ENCODE measurements at places on chromosomes 16 and 17.

DNA sequence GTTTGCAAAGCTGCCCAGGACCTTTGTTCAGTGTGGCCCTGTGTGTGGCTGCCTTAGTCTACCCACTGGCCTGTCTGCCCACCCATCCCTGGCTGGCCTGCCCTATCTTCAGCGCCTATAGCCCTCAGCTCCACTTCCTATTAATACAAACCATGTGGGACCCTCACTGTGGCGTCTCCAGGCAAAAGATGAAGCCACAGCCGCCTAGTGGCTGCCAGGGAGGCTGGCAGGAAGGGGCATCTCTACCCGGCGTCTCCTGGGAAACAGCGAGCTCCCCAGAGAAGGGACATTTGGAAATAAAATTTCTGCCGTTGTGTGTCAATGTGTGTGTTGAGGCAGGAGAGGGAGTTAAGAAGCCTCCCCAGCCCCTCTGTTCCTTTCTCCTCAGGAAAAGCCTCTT, 31.5 kb downstream of the NEUROD2 start:
- DNase-seq = peak; percentile 35

DNA sequence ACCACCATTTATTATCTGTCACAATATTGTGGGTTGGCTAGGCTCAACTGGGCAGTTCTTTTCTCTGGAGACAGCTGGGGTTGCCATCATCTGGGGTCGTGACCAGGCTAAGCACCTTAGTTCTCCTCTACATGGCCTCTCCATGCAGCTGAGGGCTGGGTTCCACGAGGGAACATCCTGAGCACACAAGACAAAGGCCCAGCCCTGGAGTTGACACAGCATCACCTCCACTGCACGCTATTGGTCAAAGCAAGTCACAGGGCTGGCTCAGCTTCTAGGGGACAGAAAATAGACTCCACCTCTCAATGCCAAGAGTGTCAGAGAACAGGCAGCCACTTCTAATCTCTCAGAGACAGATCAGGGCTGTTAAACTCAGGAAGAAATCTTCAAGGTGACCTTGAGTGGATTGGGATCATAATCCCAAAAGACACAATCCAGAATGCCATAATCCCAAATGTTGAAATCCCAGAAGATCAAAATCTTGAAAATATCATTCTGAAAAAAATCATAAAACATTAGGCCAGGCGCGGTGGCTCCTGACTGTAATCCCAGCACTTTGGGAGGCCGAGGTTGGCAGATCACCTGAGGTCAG, 13.0 kb upstream of the USP10 start:
- DNase-seq = no peak

- peak; percentile 74 for DNase-seq
These were observed 10.3 kb upstream of the TVP23A start for GRCh38 chr16:10828851-10829366.

GRCh38 chr17:72967977-72968585, 124.4 kb downstream of the SLC39A11 start:
- DNase-seq = no peak

DNA sequence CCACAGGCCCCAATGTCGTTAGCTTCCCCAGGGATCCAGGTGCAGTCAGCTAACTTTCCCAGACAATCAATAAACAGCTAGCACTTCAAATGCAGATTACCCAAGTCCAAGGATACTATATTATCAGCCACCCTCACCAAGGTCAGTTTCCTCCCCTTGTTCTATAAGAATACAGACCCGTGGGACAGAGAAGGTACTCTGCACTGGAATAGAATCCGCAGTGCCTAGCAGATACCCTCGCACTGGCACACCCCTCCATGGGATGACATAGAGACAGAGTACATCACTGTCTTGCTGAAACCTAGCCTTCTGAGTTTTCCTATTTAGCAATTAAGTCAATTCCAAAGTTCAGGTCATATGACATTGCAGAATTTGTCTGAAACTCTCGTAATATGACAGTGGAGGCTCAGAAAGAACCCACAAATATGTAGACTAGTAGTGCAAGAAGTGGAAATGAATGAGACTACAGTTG, 40.0 kb upstream of the ABCA10 start:
- no peak for DNase-seq

GRCh38 chr17:10126276-10126615, 72.2 kb downstream of the GAS7 start:
- DNase-seq = no peak

DNA sequence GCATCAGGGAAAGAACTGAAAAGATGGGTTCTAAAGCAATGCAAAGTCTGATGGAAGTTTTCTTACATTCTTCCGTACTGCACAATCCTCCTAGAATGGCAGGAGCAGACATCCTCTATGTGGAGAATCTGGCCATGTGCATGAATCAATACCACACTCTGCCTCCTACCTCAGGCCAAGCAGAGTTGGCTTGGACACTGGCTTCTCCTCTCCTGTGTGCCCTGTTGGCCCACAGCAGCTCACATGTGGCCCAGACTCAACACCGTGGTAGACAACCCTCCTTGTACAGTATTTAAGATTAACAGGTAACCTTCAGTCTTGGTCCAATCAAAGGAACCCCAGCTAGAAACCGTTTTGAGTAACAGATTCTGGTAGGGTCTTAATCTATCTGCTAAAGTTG, 101.9 kb downstream of the ZFHX3 start:
- no peak for DNase-seq

- peak; percentile 40 for DNase-seq
These were observed 188.0 kb downstream of the CDH11 start for GRCh38 chr16:64933885-64934284.

- DNase-seq = no peak
These were observed 17.8 kb downstream of the RAP1GAP2 start for GRCh38 chr17:2814049-2814448.

- DNase-seq = no peak
These were observed 1.3 kb downstream of the SLC26A11 start for GRCh38 chr17:80221351-80222105.

DNA sequence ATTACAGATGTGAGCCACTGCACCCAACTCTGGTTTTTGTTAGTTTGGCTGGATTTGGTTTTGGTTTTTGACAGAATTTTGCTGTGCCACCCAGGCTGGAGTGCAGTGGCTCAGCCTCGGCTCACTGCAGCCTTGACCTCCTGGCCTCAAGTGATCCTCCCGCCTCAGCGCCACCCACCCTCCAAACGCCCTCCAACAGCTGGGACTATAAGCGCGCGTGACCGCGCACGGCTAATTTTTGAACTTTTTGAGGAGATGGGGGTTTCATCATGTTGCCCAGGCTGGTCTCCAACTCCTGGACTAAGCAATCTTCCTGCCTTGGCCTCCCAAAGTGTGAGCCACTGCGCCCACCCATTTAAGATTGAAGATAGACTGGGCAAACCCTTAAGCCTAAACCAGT, 84.4 kb upstream of the RPRML start:
- DNase-seq = no peak

- DNase-seq = no peak
These were observed 99.4 kb downstream of the CYLD start for GRCh38 chr16:50841081-50841886.

GRCh38 chr17:29177541-29177870, 2.7 kb downstream of the MYO18A start:
- DNase-seq = no peak

- no peak for DNase-seq
These were observed 31.8 kb downstream of the VAC14 start for GRCh38 chr16:70769131-70769530.

DNA sequence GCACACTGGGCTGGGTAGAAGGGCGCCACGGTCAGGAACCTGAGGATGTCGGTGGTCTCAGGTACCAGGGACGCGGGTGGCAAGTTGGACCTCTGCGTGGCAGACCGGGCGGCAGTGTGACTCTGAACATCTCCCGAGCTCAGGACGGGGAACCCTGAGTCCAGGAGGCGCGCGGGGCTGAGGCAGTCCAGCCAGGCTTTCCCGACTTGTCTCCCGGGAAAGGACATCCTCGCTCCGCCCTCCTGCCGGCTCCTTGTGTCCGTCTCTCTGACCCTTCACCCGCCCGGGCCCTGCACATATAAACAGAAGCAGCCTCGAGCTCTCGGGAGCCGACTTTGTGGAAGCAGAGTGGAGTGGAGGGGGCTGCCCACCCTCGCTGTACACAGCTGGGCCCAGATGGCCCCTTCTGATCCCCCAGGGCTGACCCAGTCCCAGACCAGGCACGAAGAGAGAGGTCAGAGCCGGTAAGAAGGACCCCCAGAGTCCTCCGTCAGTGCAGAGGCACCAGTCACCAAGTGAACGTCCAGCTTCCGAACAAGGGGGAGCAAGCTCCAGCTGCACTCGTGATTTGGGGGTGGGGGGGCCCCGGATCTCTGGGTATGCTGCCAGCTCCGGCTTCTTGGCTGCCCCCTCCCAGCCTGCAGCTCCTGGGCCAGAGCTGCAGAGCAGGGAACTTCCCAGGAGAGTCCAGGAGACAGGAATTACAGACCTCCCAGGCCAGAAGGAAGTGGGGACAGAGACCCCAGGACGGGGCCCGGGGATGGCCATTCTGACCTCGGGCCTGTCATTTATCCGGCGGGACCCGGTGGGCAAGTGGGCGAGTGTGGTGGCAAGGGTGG, 8.5 kb upstream of the P2RX1 start:
- no peak for DNase-seq

DNA sequence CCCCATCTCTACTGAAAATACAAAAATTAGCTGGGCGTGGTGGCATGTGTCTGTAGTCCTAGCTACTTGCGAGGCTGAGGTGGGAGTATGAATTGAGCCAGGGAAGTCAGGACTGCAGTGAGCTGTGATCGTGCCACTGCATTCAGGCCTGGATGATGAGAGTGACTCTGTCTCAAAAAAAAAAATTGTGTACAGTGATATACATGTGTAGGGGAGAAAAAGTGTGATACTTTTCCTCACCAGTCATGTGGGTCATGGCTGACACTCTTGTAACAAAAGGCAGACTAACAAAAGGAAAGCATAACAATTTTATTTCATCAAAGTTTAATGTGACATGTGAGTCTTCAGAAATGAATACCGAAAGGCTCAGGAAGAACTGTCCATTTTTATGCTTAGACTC, 2.0 kb upstream of the ABCC12 start:
- DNase-seq = no peak

DNA sequence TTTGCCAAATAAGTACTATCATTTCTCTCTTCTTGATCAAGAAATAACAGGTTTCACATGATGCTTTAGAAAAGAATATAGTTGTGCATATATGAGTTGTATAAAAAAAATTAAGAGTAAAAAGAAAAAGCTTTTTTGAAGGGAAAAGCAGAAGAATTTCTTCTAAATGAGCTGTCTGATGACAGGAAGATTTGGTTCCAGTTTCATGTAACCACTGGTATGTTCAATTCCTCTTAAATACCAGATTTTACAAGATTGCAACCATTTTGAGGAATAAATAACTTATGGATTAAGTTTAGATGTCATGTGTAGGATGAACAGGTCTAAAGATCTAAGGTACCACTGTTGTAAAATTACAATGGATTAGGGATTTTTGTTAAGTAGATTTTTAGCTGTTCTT, 45.0 kb downstream of the VMP1 start:
- DNase-seq = no peak

- no peak for DNase-seq
These were observed 17.3 kb upstream of the KRT24 start for GRCh38 chr17:40720899-40721298.

GRCh38 chr16:6066652-6067051, 969.1 kb upstream of the EEF2KMT start:
- DNase-seq = peak; percentile 65

DNA sequence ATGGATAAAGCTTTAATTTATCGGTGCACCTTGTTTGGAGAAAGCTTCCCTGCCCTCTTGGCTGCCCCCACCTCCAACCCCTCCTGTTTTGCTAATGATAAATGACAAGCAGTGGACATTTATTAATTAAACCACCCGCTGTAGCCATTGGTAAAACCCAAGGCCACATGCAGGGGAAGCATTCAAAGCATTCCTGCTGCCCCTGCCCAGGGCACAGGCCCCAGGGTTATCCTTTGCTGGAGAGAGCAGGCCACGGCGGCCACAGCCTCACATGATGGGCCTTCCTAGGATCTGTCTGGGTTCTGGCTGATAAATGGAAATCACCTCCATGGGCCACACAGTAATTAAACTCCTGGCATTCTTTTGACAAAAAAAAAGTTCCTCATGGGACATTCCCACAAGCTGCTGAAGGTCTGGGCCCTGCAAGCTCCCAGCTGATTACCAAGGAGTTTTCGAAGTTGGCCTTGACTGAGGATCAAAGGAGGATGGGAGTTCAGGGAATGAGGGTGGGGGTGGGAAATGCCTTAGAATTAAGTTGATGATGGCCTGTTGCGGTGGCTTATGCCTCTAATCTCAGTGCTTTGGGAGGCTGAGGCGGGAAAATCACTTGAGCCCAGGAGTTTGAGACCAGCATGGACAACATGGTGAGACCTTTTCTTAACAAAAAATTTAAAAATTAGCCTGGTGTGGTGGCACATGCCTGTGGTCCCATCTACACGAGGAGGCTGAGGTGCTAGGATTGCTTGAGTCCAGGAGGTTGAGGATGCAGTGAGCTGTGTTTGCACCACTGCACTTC, 35.5 kb downstream of the SOST start:
- DNase-seq = no peak

GRCh38 chr17:47820033-47820789, 1.4 kb downstream of the OSBPL7 start:
- DNase-seq = no peak

- DNase-seq = peak; percentile 57
These were observed 74.5 kb downstream of the ABCC6 start for GRCh38 chr16:16148755-16149154.

- DNase-seq = no peak
These were observed 15.7 kb upstream of the SLC35B1 start for GRCh38 chr17:49723423-49723822.

DNA sequence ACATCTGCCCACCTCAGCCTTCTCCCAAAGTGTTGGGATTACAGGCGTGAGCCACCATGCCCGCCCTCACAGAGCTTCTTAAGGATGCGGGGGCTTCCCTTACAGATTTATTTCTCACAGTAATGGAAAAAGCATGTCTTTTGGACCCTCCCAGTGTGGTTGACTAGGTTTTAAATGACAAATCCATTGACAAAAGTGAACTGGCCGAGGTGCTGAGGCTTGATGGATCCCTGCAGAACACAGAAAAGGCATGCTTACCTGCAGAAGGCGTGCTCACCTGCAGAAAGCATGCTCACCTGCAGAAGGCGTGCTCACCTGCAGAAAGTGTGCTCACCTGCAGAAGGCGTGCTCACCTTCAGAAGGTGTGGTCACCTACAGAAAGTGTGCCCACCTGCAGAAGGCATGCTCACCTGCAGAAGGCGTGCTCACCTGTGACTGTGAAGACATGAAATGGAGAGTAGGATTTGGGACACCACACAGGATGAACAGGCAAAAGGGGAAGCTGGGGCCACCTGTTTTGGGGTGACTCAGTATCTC, 15.1 kb upstream of the BBS2 start:
- DNase-seq = no peak

DNA sequence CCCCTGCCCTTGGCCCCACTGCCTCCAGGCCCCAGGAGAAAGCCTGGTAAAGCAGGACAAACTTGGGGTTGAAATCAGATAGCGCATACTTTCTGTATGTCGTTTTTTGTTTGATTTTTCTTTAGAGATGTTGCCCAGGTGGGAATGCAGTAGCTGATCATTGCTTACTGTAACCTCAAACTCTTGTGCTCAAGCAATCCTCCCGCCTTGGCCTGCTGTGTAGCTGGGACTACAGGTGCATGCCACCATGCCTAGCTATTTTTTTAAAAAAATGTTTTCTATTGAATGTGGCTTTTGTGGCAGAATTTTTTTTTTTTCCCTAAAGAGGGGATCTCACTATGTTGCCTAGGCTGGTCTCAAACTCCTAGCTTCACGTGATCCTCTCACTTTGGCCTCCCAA, 11.1 kb upstream of the CCL5 start:
- DNase-seq = no peak

Data from posterior cingulate gyrus (tissue), 11 donors.